ENCODE measurements at places on chromosomes 3 and 15.

DNA sequence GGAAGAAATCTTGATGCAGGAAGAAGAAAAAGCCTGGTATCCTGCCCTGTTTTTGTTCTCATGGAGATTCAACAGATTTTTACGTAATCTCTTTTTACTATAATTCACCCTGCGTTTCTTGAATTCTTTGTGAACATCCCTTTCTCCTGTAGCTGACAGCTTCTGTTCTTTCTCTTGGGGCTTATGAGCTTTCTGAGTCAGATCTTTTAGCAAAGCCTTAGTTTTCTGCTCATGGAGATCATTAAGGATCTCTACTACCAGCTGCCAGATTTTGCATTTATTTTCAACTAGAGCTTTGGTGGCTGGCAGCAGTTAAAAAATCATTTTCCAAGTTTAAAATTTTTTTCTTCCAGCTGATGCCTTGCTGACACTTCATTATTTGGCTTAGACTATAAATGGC, 51.6 kb downstream of the MOBP start:
- DNase-seq = no peak

- DNase-seq = no peak
Measured at GRCh38 chr3:30493911-30494311, 112.5 kb upstream of the TGFBR2 start.

DNA sequence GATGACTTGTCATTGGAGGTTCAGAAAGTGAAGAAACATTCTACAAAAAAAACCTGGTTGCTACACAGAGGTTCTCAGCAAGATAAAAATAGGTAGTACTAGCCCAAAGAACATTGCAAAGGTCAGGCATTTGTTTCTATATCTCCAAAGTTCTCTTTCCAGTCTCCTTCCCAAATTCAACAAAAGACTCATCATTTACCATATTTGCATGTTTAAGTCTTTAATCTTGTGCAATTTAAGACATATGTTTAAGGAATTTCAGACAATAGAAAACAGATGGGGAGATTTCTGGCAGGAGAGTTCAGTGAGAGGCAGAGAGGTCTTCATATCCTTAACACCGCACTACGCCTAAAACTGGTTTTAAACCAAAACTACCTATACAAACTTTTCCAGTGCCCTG, 173.8 kb upstream of the THBS1 start:
- no peak for DNase-seq

GRCh38 chr15:88256279-88257230, at the start of gene NTRK3:
NTRK3 (minus strand) TSS chr15:88256739; CDS start chr15:88256153, 586 bp downstream.
- peak; percentile 30 for DNase-seq

GRCh38 chr15:65885668-65886218, 16.5 kb downstream of the RAB11A start:
- no peak for DNase-seq

DNA sequence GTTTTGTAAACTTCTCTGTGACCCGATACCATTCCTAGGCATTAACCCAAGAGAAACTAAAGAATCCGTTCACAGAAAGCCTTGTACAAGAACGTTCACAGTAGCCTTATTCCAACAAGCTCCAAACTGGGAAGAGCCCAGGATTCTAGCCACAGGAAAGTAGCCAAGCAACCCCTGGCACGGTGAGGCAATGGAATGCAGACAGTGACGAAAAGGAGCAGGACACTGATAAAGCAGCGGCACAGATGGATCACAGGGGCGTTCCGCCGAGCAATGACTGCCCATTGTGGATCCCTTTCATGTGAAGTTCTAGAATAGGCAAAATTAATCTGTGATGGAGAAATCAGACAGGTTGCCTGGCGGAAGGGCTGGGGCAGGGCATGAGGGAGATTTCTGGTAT, 198.7 kb upstream of the CHRNA7 start:
- no peak for DNase-seq

DNA sequence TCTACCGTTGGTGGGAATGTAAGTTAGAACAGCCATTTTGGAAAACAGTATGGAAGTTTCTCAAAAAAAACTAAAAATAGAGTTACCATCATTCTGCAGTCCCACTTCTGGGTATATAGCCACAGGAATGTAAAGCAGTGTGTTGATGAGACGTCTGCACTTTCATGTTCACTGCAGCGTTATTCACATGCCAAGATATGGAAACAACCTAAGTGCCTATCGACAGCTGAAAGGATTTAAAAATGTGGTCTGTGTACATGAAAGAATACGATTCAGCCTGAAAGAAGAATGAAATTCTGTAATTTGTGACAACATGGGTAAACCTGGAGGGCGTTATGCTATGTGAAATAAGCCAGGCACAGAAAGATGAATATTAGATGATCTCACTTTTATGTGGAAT, 157.7 kb downstream of the THSD4 start:
- DNase-seq = no peak

DNA sequence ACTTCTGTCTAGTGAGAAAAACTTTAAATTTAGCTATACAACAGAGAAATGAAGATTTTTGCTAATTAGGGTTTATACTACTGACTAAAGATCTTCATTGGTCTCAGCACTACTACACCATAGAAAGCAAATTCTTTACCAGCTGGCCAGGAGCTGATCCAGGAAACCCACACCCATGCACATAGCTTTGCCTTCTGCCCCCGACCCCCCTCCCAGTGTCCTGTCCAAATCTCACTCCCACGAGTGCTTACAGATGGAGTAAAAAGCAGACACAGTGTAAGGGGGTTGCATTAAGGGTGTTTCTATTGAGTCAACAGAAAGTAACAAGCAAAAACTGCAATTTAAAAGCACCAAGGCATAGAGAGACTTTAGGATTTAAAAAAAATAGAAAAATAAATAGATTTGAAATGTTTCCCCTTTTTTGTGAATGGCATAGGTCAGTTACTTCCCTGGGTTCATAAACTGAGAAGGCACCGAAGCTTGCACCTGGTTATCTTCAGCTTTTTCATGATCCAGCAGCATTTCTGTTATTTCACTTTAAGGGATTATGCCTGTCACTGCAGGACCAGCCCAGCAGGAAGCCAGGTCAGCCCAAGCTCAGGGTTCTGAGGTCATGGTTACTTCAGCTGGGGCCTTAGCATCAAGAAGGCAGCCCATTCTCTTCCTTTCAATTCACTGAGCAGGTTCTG, 124.3 kb downstream of the CTNNB1 start:
- DNase-seq = no peak

DNA sequence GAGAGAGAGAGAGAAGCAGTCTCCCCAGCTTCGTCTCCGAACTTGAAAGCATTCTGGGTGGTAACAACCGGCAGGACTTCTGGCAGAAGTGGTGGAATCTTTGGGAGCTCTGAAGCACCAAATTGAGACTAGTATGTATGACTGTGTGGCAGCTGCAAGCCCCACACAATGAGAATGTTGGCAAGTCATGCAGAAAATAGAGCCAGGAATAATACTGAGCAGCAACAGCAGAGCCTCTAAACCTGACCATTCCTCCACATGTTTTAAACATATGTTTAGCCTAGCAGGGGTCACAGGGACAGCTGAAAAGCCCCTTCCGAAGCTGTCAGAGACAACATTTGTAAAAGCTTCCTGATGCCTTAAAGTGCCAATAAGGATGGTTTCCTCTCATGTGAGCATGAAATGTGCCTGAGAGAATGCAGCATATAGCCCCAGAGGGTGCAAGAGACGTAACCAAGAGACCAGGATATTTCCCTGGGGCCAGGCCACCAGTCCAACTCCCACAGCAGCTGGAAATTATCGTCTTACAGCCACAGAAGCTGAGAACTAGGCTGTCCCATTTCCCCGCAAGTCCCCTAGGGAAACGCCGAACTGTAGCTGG, 178.6 kb upstream of the CCDC54 start:
- DNase-seq = no peak

DNA sequence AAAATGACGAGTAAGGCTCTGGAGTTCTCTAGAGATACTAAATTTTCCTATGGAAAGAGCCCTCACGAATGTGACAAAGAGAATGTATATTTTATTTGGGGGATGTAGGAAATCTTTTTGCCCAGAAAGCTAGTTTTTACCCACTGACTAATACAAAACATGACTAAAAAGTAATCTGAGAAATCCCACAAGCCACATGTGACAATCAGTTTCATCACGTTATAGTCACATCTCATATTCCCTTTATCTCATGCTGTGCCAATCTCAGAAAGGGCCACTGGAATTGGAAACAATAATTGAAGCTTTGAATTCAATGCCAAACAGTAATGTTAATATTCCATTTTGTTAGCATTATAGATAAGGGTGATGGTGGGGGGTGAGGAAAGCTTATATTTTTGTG, 509.0 kb upstream of the GOLIM4 start:
- DNase-seq = no peak

DNA sequence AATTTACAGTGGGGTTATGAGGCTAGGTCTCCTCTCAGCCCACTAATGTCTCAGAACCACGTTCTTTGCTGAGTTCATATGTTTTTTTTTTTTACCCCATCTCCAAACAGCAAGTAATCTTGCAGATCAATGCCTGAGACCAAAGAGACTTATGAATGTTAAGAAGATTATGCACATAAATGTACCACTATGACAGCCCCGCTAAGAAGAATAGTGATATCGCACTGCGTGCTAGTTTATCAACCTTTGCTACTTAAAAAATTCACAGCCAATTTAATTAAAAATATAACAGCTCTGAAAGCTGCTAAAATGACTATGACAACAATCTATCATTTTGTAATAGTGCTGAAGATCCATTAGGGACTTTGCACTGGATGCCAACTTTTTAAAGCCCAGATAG, 739.0 kb upstream of the CFAP20DC start:
- no peak for DNase-seq

- no peak for DNase-seq
Measured at GRCh38 chr3:149401926-149402310, 24.5 kb upstream of the TM4SF1 start.

DNA sequence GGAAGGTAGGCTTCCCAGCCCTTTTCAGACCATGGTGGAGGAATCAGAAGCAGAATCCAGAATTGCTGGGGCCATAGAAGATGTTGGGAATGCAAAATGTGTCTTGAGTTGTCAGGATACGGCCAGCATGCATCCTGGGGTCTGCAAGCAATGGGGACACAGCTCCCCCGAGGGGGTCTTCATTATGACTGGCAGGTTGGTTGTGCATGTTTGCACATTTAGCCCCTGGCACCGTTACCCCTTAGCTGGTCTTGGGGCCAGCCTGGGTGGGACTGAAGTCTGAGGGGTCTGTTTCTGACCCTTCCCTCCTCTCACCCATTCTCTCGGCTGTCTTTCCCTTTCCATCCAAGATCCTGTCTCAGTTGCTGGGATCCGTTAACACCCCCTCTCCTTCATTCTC, 50.7 kb downstream of the STARD5 start:
- DNase-seq = no peak

DNA sequence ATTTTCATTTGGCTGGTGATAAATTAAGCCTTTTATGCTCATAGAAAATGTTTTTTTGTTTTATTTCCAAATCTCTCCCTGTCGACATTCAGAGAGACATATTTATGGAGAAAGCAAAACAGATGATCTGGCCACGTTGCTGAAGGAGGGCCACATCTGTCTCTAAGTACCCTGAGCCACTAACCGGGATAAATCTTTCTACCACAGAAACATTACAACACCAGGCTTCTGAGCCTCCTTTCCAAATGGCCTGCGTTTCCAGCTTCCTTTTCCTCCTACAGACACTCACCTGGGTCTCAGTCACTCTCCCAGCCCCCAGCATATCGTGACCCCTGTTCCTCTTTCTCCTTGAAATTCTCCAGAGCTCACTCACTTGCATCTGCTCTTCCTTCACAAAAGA, 161.0 kb downstream of the ARRDC4 start:
- no peak for DNase-seq

DNA sequence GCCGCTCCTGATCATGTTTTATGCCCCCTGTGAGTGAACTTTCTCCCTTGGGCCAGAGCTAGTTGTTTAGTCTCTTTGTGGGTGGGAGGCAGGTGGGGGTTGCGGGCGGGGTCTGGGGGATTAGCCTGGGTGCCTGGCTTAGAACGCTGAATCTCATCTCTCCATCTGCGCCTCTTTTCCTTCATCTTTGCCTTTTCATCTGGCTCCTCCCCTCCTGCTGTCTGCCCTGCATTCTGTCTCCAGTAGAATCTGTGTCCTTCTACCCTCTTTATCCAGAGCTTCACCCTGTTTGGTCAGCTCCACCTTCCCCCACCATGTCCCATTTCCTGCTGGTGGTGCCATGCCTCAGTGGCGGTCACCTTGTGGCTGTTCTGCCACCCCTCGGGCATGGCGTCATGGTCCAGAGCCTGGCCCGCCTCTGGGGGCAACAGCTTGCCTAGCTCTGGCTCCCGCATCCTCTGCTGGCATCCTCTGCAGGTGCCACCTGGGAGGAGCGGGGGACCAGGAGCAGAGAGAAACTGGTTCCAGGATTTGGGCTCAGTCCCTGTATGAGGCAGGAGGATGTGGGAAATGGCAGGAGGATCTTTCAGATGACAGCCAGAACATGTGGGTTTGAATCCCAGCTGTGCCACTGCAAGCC, 44.3 kb downstream of the PDIA5 start:
- DNase-seq = no peak

DNA sequence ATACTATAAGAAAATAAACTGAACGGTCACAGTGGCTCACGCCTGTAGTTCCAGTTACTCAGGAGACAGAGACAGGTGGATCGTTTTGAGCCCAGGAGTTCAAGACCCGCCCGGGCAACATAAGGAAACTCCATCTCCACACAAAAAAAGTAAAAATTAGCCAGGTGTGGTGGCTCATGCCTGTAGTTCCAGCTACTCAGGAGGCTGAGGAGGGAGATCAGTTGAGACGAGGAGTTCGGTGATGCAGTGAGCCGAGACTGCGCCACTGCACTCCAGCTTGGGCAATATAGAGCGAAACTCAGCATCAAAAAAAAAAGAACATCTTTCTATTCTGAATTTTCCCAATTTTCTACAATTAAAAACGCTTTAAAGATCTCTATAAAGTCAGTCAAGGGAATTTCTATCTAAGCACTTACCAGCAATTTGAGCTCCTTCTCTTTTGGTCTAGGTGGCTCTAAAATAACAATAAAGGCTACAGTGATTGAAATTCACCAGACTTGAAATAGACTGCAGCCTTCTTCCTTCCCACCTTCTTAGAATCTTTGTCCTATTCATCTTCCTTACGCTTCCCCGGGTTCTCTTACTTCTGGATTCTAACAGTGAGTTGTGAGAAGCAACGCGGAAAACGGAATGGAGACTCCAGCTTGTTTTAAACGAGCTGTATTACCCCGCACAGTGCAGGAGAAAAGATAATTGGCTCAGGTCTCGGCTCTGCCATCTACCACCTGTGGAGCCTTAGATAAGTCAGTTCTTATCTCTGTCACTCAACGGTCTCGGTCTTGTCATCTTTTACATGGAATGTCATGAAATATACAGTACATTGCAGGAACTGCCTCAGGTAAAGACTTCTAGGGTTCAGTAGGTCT, 812 bp upstream of the SEC62 start:
- peak; percentile 67 for DNase-seq

DNA sequence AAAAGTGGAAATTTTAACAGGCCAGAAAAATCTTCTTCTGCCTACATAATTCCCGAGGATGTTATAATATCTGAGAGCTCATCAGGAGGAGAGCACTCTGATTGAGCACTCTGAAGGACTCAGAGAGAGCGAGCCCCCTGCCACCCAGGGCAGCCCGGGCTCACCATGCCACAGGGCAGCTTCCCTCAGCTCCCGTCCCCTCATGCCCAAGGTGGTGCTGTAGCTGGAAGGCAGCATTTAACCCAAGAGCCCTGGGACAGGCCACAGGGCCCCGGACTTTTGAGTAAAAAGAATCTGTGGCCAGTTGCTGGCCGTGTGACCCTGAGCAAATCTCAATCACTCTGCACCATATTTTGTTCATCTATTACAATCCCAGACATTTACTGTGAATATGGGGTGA, 23.5 kb upstream of the RAD18 start:
- DNase-seq = no peak
